ENCODE measurements at places on chromosomes 2 and 18.

DNA sequence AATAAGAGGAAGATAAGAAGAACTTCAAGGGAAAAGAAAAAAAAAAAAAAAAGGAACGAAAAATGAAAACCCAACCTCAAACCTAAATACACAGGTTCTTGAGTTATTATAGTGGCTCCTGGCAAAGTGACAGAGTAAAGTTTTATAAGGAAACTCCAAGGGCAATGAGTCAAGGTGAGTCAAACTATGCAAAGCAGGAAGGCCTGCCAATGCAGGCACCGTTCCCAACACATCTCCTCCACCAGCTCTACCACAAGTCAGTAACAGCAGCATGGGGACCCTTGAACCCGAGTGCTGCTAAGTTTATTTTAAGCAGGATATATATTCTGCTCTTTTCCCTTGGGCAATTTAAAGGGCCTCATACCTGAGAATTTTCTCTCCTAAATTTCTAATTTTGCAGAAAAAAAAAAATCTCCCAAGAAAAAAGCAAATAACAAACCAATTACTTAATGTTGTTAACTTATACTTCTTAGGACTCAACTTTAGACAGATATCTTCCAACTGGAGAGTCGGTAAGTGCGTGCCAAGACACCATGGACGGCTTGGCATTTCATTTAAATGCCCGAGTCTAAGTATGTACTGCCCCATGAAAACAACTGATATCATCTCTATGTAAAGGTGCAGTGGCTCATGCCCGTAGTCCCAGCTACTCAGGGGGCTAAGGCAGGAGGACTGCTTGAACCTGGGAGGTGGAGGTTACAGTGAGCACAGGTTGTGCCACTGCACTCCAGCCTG lies 75.7 kb upstream of the TFCP2L1 start:
- DNase-seq, result no peak

DNA sequence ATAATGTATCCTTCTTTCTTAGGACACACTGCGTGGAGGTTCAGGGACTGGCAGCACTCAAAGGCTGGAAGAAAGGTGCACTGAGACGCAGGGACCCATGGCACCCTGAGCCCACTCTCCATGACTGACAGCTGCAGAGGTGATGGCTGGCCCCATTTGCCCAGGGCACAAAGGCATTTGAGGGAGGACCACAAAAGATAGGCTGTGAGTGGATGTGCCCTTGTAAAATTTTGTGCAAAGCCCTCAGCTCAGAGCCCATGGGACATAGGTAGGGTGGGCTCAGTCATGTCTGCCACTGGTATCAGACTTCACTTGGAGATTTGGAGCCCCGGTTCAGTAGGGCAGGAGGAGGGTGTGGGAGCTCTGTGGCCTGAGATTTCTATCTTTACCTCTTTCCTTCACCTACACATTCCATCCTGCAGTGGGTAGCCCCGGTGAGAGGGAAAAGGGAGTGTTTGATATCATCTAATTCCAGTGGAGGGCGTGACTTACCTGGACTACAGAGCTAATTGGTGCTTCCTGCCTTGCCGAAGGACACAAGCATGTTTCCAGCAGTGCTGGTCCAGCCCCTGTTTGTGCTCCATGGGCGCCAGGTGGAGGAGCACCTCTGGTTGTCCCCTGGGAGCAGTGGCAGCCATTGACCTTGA lies 312.2 kb downstream of the EN1 start:
- no peak for DNase-seq

DNA sequence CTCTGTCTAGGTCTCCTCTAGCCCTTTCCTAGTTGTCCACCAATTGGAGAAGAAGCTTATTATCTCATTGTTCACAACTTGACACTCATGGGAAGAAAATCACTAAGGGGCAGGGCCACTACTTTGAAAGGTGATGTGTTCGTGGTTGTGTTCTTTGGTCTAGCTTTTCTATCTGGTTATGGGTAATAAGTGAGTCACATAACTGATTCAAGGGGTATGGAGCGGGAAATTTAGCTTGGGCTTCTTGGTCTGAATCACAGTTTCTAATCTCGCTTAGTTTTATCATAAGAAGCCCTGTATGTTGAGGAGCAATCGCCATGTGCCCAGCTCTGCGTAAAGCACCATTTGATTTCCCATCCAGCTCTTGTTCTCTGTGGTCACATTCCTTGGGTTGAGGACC lies 18.7 kb upstream of the DYTN start:
- no peak for DNase-seq

GRCh38 chr18:3664563-3665178 lies 214.7 kb downstream of the TGIF1 start:
- DNase-seq, result no peak

GRCh38 chr18:59050661-59051057 lies 89.0 kb upstream of the SEC11C start:
- DNase-seq, result no peak

DNA sequence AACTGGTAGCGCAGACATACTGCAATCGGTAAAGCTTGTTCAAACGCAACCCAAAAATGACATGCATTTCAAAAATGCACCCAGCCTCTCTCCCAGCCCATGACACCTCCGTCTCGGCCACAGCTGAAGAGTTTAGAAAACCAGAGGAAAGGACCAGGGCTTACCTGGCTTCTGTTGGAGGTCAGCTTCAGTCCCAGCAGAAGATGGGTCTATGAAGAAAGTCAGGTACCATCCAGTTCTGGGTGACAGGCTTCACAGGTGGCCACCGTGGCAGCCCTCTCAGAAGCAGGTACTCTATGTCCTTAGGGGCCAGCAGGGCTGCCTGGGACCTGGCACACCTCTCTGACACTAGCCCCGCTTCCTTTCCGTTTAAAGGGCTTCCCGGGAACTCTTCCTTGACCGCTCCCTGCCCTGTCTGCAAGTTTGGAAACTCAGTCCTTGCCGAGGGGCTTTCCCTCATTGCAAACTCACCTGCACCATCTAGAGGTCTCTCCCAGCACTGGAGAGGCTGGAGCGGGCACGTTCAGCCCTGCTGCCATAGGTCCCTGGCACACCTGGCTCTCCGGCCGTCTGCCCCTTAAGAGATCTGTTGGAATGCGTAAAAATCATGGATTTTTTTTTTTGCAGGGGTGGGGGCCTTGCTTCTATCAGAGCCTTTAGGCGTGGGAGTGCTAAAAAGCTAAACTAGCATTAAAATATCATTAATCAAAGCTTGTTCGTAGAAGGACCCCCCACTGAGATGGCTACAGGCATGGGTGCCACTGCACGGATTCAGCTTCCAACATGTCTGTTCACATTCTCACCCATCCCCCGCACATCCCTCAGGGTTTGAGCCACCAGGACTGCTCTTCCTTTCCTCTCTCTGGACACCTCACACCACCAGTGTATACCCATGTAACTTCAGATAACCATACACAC lies at the start of gene EDAR:
TSS of gene EDAR (minus strand) at position 425 of the 918 bp plus-strand sequence. CDS start 58,206 bp downstream, outside the sequence.
- DNase-seq, result peak; percentile 51

- no peak for DNase-seq
These were observed 37.8 kb downstream of the KCTD18 start for GRCh38 chr2:200471928-200472645.

DNA sequence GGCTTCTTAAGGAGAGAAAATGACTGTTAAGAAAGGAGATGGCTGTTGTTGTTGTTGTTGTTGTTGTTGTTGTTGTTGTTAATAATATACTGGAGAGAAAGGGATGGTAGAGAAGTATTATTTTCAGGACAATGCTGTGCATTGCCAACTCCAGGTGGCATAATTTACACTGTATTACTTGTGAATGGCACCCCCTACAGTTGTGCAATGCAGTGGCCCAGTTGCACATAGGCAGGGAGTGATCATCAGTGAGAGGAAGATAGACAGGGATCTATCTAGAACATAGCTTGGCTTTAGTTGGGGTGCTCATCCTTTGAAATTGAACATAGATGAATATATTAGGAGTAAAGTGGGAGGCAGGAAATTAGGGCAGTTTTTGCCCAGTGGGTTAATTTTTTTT lies 47.2 kb upstream of the TMEM163 start:
- no peak for DNase-seq

DNA sequence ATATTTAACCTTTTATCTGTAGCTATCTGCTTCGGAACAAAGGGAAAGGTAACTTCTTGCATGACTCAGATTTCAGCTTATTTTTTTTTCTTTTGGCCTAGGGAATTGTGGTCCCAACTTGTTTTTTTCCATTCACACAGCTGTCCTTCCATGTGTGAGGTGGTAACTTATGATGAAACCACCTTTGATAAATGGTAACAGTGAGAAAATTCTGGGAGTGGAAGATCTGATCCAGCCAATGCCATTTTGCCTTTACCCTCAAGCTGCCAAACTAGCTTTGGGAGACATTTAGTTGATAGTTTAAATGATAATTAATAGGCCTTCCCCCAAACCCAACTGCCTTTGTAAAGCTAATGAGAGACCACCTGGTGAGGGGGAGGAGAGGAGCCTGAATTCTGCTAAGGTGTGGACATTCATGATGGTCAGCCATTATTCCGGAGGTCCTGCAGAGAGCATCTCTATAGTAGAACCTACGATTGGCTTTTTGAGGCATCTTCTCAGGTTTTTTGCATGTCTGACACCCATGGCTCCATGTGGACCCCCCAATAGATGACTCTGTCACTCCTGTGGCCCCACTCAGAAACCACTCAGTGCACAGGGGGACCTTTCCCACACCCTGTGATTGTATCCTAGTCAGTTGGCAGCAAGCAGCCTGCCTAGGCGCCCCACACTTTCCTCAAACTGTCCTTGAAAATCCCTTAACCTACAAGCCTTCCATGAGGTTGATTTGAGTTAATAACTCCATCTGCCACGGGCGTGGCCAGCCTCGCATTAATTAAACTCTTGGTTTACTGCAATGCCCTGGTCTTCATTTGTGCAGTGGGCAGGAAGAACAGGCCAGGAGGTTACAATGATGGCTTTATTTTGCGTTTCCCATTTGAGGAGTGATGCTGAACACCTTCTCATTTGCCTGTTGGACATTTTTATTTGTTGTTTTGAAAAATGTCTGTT lies 263.5 kb upstream of the PXDN start:
- DNase-seq, result no peak

GRCh38 chr2:15521641-15522181 lies 39.4 kb downstream of the NBAS start:
- DNase-seq, result no peak

- no peak for DNase-seq
These were observed 193.4 kb downstream of the SOX11 start for GRCh38 chr2:5885451-5886173.

GRCh38 chr2:196380575-196380974 lies 209.2 kb upstream of the STK17B start:
- DNase-seq, result no peak

- no peak for DNase-seq
These were observed 1.9 kb downstream of the SLC11A1 start for GRCh38 chr2:218383892-218384519.

- DNase-seq, result no peak
These were observed 95.2 kb upstream of the TEKT4 start for GRCh38 chr2:94776036-94776435.

DNA sequence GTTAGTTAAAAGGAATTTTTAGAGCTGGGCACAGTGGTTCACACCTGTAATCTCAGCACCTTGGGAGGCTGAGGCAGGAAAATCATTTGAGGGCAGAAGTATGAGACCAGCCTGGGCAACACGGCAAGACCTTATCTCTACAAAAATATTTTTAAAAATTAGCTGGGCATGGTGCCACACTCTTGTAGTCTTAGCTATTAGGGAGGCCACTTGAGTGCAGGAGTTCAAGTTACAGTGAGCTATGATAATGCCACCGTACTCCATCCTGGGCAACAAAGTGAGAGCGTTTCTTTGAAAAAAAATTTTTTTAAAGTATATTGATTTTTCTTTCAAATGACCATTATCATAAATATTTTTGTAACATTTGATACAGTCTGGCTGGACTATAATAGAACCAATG lies 93.6 kb upstream of the FAM117B start:
- no peak for DNase-seq

Data from stimulated activated naive CD8-positive, alpha-beta T cell treated with anti-CD3 and anti-CD28 coated beads, Interleukin-15, Interleukin-2, amounts not matched to agents 100 U/mL and 50 U/mL, for 24 hours (primary cell).